ENCODE measurements at places on chromosomes 3 and 15.

DNA sequence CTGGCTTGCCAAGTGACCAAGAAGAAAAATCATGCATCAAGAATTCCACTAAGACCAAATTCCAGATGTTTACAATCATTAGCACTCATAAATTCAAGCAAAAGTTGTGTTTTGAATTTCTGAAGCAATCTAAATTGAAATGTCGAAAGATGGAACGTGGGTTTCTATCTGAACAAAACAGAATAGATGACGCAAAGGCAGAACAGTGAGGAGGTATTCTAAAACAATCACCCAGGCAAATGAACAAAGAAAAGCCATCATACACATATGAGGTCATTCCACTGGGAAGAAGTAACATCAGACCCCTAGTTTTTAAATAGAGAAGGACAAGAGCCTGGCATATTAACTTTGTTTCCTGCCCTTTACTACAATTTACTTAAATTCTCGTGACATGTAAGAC, 58.0 kb downstream of the MCF2L2 start:
- no peak for ATAC-seq

DNA sequence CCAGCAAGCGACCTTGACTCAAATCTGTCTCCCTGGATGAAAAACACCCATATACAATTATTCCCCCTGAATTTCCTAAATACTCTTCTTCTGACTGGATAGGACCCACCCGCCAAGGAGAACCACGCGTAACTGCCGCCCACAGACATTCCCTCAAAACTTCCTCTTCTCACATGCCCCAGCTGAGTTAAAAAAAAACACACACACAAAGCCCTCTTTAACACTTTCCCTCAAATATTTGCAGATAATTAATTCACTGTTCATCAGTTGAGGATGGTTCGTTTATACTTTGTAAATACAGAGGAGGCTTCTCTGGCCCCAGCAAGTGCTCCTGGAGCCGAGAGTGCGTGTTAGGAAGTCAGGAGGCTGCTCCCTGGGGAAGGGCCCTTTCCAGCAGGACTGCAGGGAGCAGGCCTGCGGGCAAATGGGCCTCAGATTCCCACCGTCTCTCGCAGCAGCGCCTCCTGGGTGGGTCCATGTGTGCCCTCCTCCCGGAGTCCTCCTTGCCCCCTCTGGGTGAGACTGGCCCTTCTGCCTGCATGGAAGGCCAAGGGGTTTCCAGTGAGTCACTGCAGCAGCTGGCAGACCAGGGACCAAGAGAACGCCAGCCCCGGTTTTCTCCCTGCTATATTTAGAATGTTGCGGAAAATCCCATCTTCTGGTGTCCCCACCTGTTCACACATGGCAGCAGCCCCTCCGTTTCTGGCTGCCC, 46.8 kb downstream of the MGLL start:
- ATAC-seq: peak; percentile 68

- no peak for ATAC-seq
Observed at GRCh38 chr3:117499189-117499870, 789.8 kb downstream of the TUSC7 start.

DNA sequence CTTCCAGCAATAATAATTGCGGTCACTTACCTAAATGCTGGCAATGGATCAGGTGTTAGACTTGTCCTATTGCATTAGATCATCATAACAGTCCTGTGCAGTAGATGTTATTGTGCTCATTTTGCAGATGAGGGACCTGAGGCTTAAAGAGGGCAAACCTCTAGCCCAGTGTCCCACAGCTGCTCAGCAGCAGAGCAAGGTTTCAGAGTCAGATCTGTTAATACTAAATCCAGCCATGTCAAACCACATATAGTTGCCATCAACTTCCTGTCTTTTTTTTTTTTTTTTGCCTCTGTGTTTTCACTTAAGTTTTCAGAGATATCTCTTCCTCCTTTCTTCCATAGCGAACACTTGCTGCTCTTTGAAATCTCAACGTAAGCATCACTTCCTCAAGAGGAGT, 12.1 kb downstream of the FEZF2 start:
- no peak for ATAC-seq

DNA sequence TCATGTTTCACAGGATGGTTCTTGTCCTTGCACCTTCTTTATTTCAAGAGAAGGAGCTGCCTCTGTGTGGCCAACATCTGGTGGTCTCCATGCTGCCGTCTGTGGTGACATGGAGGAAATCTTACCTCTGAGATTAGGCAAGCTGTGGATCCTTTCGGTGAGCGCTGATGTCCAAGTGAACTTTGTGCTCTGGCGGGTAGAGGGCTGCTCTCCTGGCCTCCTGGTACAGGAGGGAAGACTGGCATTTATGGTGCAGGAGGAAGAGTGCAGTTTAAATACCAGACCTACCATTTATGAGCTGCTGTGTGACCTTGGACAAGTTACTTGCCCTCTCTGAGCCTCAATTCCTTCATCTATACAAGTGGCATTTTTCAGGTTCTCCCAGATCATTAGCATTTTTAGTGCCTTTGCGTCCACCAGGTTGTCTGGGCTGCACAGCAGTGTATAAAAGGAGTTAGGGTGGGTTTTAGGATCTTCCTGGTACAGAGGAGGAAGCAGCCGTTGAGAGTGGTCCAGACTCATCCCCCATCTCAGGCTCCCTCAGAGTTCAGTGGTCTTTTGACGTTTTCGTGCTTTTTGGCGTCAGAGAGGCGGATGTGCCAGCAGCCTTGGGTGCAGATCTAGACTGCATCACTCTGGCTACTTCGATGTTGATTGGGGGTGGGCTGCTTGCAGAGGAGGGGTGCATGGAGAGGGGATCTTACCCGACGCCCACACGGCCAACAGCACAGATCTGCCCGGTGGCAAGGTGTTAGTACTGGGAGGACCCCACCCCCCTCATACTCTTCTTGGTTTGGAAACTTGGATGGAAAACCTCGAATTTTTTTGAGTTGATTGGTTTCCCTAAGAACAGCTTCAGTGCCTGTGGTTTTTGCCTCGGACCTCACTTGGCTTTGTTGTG, 162.2 kb downstream of the ITPR1 start:
- peak; percentile 16 for ATAC-seq

Measured in SK-N-SH treated with all-trans-retinoic acid at 6 μM for 48 hours (cell line).